Stomach (tissue), 19 donors: ENCODE measurements at places on chromosomes 7 and 10. TPM values are rescaled to one million over a fixed set of nuclear protein-coding genes. Genes with fewer than 3 reads are reported as not detected.
A peak's percentile ranks its signal among the peaks of the same experiment; 100 is the strongest.

GRCh38 chr7:85586091-85586490 lies 399.2 kb upstream of the SEMA3D start:
- DNase-seq: no peak

GRCh38 chr10:13707156-13707881 lies 120.6 kb downstream of the PRPF18 start:
- DNase-seq: peak; percentile 75

DNA sequence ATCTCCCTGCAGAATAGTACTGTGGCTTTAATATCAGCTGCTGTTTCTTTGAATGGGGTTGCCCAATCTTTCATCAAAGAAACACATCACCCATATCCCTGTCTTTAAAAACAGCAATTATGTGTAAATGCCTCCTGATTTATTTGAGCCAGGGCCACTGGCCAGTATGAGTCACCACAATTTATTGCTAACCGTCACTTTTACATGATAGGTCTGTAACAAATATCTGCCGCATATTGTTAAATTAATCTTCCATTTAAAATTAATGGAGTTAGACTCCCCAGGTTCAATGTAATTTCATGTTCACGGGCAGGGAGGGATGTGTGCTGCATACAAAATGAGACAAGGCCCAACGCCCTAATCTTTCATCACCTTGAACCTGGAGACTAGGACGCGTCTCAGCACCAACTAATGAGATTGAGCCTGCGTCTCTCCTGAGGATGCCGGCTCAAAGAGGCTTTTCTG lies 673.4 kb downstream of the AUTS2 start:
- DNase-seq: no peak

GRCh38 chr7:150756858-150757257 lies 19.6 kb downstream of the GIMAP5 start:
- DNase-seq: peak; percentile 53

- no peak for DNase-seq
Measured at GRCh38 chr10:1782841-1783240, 45.5 kb upstream of the ADARB2 start.

The MTPN gene
- 44.0 TPM for total RNA-seq

The MOGAT3 gene
- not detected for total RNA-seq
